T follicular helper cell (primary cell): ENCODE measurements at places on chromosomes 7 and 10.

GRCh38 chr7:64768824-64769223 lies 25.4 kb upstream of the ZNF138 start:
- no peak for DNase-seq

- no peak for DNase-seq
These were observed 83.5 kb downstream of the TACC2 start for GRCh38 chr10:122072491-122072890.

- DNase-seq: no peak
These were observed 72.2 kb upstream of the EFCAB10 start for GRCh38 chr7:105653441-105654005.

DNA sequence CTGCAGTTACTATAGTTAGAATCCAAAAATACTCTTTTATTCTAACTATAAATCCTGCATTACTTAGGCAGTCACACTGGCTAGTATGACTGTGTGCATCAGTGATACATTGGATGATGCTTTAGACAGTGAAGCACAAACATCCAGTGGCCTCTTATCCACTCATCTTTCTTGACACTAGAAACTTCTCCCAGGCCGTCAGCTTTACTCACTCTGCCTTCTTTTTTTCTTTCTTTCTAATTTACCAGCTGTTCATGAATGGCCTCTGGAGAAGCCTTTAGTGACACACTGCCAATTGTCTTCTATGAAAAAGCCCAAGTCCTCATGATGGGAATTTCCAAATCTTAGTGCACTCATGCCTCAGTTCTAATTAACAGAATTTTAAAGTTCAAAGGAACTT lies 26.2 kb upstream of the C10orf90 start:
- DNase-seq: no peak

GRCh38 chr10:93512565-93512964 lies 16.2 kb downstream of the CEP55 start:
- DNase-seq: no peak

GRCh38 chr7:144454256-144455039 lies 51.0 kb upstream of the NOBOX start:
- DNase-seq: no peak

DNA sequence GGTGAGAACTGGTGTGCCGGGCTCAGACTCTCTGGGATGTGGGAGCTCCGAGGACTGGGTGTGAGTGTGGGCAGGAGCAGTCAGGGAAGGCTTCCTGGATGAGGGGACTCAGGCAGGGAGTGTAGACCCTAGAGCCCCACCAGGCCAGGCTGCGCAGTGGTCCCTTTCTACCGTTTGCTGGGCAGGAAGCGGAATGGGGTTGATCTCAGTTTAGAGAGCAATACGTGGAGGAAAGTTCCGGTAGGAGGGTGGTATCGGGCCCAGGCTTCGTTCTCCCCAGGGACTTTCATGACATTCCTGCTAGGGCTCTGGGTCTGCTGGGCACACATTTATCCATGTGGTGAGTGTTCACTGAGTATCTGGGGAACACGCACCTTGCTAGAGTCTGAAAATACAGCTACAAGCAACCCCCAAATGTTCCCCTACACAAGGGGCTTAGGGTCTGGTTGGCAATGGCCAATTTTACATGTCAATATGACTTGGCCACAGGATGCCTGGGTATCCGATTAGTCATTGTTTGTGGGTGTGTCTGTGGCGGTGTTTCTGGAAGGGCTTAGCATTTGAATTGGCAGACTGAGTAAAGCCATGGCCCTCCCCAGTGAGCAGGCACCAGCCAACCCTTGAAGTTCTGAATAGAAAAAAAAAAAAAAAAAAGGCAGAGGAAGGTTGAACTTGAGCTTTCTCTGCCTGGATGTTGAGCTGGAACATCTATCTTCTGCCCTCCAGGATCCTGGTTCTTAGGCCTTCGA lies 20.8 kb downstream of the GHRHR start:
- no peak for DNase-seq

GRCh38 chr10:239109-239508 lies 103.9 kb downstream of the ZMYND11 start:
- DNase-seq: no peak

- peak; percentile 40 for DNase-seq
These were observed at the start of gene NUDT13 for GRCh38 chr10:73110345-73110849. TSS of gene NUDT13 (plus strand) at chr10:73110455. CDS start at chr10:73114366, 3,911 bp downstream.

DNA sequence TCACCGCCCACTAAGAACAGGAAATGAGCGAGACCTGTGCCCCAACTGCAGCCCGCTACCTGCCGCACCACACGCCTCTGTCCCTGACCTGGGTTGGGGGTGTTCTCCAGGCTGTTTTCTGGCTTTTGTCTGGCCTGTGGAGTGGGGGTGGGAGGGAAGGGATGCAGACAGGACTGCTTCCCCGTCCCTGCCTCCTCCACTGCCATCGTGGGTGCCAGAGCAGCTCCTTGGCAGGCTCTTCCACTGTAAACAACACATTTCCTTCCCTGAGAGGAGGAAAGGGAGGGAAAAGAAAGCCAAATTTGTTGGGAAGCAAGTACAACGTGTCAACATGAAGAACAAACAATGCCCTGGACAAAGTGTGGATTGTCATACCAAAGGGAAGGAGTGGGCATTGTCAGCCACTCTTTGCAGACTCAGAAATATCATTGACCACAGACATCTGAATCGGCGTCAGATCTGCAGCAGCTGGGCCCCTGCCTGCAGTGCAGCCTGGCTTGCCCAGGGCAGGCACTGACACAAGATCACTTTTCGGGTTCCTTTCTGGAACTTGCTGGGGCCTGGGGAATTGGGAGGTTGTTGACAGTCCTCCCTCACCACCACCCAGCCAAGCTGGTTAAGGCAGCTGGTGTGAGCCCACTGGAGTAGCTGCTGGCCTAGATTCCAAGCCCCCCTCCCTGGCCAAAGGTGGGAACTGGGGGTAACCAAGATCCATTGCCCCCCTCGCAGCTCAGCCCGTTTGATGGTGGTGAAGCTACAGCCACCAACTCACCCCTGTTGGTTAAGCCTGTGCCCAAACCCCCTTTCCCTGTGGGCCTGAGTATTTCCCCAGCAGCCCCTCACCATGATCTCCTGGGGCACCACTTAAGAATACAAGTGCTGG lies 22.6 kb upstream of the TRIM8 start:
- DNase-seq: no peak

GRCh38 chr7:34452363-34452762 lies 205.7 kb upstream of the NPSR1 start:
- no peak for DNase-seq

- DNase-seq: no peak
These were observed 668.6 kb downstream of the NRG3 start for GRCh38 chr10:82543631-82544030.

DNA sequence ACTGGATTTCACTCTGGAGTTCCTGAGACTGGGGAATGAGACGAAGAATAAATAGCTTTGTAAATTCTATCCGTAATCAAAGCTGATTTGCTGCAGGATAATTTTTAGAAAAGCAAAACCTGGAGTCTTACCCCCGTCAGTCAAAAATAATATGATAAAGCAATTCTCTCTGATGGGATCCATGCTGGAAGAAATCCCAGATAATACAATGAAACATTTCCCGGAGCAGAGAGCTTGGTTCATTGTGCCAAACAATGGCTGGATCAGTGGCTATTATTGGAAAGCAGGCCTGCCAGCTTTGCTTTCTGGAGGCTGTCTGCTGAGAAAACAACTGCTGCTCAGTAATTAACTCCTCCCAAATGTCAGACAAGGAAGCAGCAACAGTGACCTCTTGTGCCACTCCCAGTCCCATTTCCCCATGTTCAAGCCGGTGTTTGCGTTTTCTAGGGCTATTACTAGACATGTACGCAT lies 609.4 kb upstream of the PCDH15 start:
- no peak for DNase-seq

DNA sequence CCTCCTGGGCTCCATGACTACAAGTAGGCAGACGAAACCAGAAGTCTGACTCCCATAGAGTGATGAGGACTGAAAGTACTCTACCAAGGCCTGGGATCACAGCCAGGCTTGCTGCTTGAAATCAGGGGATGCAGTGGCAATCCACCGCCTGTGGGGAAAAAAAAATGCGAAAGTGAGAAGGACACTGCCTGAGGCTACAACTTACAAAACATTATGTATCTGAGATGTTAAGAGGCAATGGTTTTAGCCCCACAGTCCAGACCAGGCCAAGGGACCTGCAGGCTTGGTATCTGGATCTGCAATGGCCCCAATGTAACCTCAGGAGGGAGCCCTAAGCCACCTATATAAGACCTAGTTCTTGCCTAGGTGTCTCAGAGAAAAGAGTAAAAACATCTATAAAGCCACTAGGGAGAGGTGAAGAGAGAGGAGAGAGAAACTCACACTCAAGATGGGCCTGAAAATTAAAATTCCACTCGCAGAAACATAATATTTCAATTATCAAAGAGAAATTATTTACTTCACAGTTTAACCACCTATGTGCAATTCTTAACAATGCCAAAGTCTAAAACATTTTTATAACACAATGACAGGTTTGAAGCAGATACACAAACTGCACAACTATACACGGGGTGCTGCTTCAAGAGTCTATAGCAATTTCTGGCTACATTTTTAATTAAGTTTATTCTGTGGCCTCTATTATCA lies 13.9 kb downstream of the DNAJC1 start:
- peak; percentile 12 for DNase-seq

DNA sequence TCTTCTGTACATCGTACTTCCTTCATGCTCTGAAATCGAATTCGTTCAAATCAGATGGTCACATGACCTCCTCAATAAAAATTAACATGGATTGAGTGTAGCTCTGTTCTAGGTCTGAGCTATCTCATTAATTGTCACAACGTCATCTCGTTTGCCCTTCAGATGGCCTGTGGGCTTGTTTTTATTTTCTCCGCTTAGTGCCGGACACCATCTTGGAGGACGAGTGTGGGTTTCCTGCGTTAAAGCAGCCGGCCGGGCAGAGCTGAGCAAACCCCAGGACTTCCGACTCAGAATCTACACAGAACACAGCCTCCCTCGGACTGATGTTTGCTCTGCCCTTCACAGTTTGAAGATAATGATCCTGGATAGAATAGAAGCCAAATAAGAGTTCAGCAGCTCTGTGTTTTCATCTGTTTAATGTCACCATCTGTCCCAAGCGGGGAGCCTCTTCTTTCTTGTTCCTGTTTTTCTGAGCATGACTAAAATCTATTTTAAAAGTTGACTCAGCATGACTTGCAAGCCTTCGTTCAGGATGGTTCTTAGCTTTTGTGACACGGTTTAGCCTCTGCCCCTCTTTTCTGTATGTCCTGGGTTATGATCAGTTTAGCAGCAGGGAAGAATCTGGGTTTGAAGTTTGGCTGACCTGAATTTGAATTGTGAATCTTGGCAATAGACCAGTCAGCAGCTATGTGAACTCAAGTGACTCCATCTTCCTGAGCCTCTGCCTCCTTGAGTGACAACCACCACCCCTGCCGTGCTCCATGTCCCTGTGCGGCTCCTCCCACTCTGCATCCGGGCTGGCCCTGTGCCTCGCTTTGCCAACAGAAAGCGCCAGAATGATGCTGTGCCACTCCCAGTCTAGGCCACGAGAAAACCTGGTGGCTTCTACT lies 30.6 kb upstream of the GALNTL5 start:
- DNase-seq: no peak

DNA sequence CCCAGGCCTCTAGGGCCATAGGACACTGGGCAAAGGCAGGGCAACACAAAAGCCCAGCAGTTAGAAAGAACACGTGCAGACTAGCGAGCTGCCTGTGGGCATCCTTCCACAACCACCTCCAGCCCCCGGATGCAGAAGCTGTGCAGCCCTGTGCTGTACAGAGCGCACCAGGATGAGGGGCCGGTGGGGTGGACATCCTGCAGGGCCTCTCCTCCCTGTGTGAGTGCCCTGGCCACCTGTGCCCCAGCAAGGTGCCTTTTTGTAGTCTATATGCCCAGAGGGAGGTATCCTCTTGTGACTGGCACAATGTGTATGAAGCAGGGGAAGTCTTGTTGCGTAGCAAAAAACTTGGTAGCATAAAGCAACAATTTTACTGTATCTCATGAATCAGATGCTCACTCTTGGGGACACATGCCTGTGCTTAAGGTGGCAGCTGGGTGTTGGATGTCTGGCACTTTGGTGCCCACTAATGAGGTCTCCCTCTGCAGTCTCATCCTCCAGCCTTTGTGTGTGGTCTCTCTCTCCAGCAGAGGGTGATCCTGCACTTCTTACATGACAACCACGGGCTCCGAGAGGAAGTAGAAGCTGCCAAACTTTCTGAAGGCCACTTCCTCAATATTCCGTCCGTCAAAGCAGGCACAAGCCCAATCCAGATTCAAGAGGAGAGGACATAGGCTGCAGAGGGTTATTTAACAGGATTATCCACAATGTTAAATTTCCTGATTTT lies 8.7 kb downstream of the NCAPG2 start:
- peak; percentile 23 for DNase-seq

DNA sequence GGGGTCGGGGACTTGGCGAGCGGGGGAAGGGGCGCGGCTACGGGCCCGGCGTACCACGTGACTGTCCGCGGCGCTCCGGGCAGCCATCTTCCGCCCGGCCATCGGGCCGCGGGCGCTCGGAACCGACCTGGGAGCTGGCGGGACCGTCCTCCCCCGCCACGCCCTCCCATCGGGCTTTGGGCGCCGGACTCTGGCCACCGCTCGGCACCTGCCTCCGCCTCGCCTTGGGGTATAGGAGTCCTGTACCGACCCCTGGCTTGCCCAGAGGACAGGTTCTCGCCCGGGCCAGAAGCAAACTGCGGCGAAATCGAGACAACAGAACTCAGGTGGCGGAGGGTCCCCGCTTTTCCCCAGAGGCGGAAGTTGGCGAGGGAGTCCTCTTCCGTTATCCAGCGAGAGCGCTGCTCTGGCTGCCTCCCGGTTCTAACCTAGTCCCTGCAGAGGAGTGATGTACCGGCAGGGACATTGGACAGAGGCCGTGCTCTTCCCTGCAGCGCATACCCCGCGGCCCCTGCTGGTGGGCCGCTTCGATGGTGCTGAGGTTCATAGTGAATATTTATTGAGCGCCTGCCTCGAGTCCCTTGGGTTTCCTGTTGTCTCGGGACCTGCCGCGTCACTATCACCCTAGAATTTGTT lies 1.2 kb upstream of the SGMS1 start:
- peak; percentile 49 for DNase-seq

DNA sequence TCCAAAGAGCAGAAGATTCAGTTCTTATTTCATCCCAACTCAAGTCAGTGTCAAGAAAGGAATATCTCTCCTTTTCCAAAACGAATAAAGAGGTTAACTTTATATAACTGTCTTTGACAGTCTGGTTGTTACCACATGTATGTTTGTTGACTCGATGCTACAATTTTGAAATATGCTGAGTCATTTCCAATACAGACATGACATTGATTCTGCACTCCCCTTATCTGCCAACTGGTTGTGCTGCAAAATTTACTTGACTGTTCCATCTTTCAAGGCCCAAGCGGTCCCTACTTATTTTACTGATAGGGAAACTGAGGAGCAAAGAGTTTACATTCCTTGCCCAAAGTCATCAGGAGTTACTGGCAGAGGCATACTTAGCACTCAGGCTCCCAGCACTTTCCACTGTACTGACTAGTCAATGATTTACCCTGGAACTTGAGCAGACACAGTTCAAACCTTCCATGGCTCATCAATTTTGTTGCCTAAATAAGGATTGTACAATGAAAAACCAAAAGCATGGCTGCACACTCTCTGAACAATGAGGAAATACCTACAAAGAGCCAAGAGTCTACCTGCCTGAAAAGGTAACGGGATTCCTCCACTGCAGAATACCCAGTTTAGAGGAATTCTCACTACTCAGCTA lies 52.8 kb downstream of the ABLIM1 start:
- DNase-seq: no peak

- peak; percentile 51 for DNase-seq
These were observed 4.4 kb downstream of the BAG3 start for GRCh38 chr10:119655566-119656001.
